Thyroid gland (tissue), 4 donors: ENCODE measurements at places on chromosomes 2 and 18. TPM values are rescaled to one million over a fixed set of nuclear protein-coding genes. Genes with fewer than 3 reads are reported as not detected.
A peak's percentile ranks its signal among the peaks of the same experiment; 100 is the strongest.

The DSC3 gene
- total RNA-seq: 1.5 TPM

The DPYSL5 gene
- total RNA-seq: not detected

The GNLY gene
- total RNA-seq: 3.6 TPM

The KLHL14 gene
- total RNA-seq: 36.5 TPM

The SERPINB13 gene
- total RNA-seq: not detected

DNA sequence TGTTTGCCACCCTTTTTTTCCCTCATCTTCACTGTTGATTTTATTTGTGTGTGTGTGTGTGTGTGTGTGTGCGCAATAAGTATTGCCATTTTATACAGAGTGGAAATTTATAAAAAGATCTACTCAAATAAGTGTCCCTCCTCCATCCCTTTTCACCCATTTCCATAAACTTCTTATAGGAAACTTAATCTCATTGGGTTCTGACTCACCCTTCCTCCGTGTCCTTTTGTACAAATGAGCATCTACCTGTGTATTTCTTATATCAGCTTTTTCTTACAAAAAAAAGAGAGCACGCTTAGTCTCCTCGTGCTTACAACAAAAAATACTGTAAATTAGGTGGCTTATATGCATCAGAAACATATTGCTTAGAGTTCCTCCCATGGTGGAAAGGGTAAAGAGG is 711.2 kb upstream of the CDH7 start:
- no peak for DNase-seq

DNA sequence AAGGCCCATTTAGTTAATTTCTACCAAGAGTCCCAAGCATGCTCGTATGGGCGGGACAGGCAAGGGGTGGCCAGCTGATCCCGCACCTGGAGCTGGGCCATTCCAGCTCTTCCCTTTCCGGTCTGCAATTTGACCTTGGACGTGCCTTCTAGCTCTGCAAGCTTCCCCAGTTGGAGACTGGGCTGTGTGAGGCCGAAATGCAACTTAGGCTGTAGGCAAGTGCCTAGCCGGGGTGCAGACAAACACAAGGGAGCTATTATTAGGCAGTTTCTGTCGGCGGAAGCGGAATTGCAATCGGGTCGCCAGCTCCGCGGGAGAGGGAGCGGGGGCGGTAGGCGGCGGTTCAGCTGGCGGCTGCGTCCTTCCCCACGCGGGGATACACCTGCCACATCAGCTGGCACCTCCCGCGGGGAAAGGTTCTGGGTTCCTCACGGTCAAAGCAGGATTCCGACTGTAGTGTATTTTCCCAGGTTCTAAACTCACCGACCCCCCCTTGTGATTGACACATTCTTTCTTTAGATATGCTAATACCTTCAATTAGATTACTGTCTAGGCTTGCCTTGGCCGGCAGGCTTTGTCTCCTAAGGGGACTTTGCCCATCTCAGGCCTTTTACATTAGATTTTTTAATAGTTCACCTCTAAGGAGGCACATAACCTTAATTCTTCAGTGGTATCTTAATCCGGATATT is 17.1 kb upstream of the ZNF532 start:
- DNase-seq: no peak

GRCh38 chr18:75358928-75359327 is 68.6 kb downstream of the SMIM21 start:
- no peak for DNase-seq

DNA sequence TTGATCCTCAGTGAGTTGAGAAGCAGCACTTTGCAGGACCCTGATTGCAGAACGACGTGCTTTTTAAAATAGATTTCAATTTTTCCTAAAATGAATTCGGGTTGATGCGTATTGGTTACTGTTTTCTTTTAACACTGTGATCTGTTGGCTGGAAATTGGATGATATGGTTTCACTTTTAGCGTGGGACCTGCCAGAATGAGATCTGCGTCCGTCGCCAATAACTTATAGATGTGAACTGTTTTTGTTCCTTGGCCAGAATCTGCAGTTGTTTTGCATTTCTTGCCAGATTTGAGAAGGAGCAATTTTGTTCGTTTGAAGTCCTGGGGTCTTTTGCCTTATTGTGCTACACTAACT is 703 bp downstream of the UGGT1 start:
- no peak for DNase-seq

GRCh38 chr18:49944663-49945062 is 131.3 kb upstream of the ACAA2 start:
- DNase-seq: peak; percentile 21

DNA sequence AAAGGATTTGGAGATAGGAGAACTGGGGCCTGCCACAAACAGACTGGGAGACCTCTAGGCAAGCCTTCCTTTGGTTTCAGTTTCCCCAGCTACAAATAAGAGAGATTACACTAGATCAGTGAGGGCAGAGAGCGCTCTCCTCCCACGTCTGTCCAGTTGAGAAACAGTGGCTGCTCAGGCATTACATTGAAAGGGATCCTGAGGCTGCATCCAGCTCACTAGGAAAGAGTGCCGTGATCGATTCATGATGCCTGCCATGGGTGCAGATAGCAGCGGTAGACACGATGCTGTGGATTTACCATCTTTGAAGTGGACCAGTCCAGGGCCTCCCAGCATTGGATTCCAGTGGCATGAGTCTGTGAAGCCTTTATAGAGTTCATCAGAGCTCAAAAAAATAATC is 62.6 kb downstream of the EN1 start:
- no peak for DNase-seq
